ENCODE measurements at places on chromosomes 2 and 18. TPM values are rescaled to one million over a fixed set of nuclear protein-coding genes. Genes with fewer than 3 reads are reported as not detected.

The EN1 gene
- total RNA-seq, result not detected

The GFPT1 gene
- 75.5 TPM for total RNA-seq

The LRP2 gene
- total RNA-seq, result 0.59 TPM

The CBLN2 gene
- not detected for total RNA-seq

The SFXN5 gene
- 23.1 TPM for total RNA-seq

The MAP2 gene
- 3.7 TPM for total RNA-seq

The DNER gene
- total RNA-seq, result 3.7 TPM

The FLACC1 gene
- 0.17 TPM for total RNA-seq

The GPR17 gene
- total RNA-seq, result not detected

The KCNG2 gene
- total RNA-seq, result 0.34 TPM

The MGAT5 gene
- 47.7 TPM for total RNA-seq

The SOX11 gene
- total RNA-seq, result 24.8 TPM

The RIT2 gene
- total RNA-seq, result 1.4 TPM

The LAMA1 gene
- total RNA-seq, result 60.7 TPM

The LRRC30 gene
- not detected for total RNA-seq

The GKN2 gene
- not detected for total RNA-seq

The GRP gene
- total RNA-seq, result not detected

The FOSL2 gene
- 4.5 TPM for total RNA-seq

Data from WTC11 (cell line).